Stimulated activated naive CD8-positive, alpha-beta T cell treated with anti-CD3 and anti-CD28 coated beads, Interleukin-15, Interleukin-2, amounts not matched to agents 100 U/mL and 50 U/mL, for 24 hours (primary cell): ENCODE measurements at places on chromosomes 6 and 20.

- DNase-seq: no peak
Observed at GRCh38 chr6:22250486-22250885, 46.4 kb downstream of the PRL start.

GRCh38 chr6:111925296-111925695 is 52.0 kb upstream of the FYN start:
- peak; percentile 11 for DNase-seq

- no peak for DNase-seq
Observed at GRCh38 chr6:50091641-50092040, 41.9 kb upstream of the DEFB112 start.

DNA sequence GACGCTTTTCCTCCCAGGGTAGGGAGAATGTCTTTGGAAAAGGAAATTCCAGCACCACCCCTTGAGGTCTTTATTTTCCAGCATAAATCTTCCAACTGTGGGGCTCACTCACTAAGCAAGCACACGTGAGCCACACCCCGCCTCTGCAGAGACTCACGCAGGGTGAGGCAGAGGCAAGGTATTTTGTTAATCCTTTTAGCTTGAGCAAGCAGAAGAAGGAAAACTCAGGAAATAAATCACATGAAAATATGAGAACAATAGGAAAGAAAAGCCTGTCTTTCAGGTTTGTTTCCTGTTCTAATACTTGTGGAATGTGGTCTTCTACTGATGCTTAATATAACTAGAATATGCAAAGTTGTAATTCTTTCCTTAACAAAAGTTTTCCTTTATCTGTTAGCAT is 4.1 kb upstream of the PHACTR2 start:
- no peak for DNase-seq

GRCh38 chr6:142183351-142183750 is 36.3 kb downstream of the VTA1 start:
- DNase-seq: no peak

DNA sequence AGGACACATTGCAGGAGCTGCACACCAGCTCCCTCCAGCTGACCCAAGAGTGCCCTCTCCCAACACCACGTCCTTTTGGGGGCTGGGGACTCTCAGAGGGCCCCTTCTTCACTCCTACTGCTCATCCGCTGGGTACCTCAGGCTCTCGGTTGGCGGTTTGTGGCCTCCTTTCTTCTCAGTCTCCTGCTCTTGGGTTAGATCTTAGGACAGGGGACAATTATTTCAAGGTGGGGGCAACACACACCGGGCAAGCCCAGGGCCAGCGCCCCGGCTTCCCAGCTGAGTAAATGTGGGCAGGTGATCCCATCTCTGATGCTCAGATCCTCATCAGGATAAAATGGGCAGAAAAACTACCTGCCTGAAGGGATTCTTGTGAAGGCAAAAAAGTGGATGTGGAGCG is 1.1 kb downstream of the TCF15 start:
- no peak for DNase-seq

DNA sequence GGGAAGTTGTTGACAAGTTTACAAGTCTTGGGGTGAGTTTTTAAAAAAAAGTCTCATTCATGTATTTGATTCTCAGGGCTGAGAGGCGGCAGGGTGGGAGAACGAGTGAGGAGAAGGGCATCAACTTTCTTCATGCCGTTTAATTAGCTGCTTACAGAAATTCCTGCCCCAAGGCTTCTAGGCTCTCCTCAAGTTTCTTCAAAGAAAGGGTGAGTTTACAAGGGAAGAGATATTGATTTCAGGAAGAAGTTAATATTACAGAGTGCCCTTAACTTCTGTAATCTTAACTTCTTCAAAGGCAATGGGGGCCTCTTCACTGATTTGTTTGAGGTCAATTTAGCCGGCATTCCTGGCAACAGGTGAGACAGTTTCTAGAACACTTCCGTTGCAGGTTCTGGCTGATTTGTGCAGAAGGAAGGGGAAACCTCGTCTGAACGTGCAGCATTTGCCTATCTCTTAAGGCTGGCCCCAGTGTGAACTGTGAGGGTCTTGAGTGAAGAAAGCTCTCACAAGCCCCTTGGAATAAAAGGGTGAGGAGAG is 3.4 kb upstream of the COL12A1 start:
- no peak for DNase-seq

GRCh38 chr6:130730600-130730999 is 96.6 kb upstream of the SMLR1 start:
- DNase-seq: no peak

DNA sequence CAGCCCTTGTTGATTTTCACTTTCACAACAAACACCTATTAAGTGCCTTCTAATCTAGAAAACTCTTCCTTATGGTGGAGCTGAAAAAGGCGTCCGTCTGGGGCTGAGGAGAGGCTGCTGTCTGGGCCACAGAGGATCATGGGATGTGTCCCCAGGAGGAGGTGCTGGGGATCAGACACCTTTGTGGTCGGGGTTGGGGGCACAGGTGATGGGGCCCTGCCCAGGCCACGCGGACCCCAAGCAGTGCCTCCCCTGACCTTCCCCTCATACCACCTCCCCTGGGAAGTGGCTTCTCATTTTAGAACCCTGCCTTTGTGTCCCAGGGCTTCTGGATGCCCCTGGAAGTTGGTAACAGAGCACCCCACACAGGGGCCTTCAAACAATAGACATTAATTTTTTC is 41.1 kb downstream of the SUN5 start:
- DNase-seq: no peak

GRCh38 chr20:4635781-4636180 is 85.9 kb upstream of the PRND start:
- DNase-seq: no peak

DNA sequence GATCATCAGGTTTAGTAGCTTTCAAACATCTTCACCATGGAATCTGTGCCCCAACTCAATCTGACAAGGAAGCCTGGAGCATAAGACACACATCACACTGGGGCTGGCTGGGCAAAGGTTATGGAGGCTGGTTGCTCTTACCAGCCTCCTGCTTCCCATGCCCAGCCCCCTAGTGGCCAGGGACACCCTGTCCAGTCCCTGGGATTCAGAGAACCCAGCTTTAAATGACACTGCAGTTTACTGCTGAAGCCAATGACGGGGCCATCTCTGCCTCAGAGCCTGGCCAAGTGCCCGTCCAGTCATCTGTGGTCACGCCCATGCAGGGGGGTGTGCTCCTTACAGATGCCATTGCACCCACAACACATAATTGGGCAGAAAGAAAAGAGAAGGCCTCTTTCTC is 272.9 kb downstream of the SMOC2 start:
- DNase-seq: no peak

DNA sequence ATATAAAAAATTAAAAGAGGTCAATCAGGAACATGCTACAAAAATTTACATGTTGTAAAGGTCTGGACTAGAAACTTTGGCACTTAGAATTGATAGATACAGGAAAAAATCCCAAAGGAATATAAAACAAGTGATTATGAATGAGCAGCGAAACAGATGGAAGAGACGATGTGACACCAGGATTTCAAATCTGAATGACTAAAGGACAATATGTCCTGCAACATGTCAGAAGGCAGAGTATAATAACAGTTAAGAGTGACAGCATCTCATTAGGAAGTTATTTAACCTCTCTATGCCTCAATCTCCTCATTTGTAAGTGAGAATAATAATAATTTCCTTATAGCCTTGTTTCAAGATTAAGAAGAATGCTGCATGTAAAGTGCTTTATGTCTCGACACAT is 50.3 kb downstream of the FRK start:
- DNase-seq: no peak

- DNase-seq: no peak
Observed at GRCh38 chr6:15404685-15404980, 158.8 kb downstream of the JARID2 start.

DNA sequence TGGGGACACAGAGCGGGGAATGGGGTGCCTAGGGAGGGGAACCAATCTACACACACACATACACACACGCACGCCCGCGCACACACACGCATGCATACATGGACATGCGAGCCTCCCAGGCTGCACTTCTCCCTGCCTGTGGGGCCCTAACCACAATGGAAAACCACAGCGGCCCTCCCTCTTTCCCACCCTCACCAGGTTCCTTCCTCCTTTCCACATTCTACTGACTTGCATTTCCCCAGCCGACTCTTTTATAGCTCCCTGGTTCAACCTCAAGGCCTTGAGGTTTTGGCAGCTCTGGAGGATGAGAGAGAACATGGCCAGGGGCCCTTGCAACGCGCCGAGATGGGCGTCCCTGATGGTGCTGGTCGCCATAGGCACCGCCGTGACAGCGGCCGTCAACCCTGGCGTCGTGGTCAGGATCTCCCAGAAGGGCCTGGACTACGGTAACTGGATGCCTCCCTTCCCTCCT is at the start of gene BPI:
Gene BPI, plus strand, starts transcription at position 249 of the 472 bp plus-strand sequence. Its CDS starts 68 bp downstream, at position 317.
- peak; percentile 16 for DNase-seq

GRCh38 chr6:52263709-52264540 is 19.6 kb upstream of the IL17F start:
- peak; percentile 68 for DNase-seq

DNA sequence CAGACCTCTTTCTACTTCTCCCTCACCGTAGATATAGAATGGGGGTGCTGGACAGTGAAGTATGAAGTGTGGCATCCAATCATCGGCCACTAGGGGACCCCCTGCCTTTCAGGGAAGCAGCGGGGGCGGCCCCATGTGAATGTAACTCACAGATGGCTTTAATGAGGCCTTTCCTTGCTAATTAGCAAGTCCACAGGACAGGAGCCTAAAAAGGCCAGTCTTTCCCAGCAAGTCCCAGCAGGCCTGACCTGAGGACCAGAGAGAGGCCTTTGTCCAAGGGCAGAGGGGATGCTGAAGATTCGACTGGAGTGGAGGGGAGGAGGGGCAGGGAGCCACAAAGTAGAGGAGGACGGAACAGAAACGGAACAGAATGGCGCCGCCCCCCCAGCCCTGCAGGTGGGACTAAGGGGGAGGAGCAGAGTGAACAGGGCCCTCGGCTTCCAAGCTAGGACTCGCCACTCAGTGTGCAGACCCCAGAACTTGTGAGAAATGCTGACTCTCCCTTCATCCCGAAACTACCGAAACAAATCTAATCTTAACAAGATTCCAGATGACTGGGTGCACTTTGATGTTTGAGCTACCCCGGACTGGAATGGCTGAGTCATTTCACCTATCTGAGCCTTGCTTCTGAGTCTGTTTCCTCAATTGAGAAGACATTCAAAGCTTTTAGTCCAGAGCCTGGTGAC is 5.8 kb downstream of the C6orf132 start:
- DNase-seq: peak; percentile 62

- no peak for DNase-seq
Observed at GRCh38 chr20:48642105-48642880, 185.5 kb downstream of the PREX1 start.

DNA sequence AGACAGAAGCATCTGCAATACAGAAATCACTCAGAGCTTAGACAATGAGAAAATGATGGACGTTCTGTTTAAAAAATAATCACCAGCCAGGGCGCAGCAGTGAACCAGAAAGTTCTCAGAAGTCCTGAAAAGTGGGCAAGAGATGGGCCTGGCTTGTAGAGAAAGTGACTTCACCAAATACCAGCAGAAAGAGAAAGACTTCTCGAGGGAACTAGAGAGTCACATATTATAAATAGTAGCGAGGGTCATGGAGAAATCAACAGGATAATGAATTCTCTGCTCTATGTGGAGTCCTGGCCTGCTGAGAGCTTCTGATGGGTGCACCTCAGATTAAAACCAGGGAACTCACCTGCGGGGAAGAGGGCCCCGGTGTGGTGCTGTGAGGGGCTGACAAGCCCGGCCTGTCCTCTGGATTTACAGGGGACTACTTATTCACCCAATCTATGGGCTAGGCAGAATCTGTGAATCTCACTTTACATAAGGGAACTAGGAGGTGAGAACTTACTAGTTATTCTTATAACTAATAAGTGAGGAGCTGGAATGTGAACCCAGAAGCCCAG is 5.6 kb upstream of the RAMACL start:
- no peak for DNase-seq

DNA sequence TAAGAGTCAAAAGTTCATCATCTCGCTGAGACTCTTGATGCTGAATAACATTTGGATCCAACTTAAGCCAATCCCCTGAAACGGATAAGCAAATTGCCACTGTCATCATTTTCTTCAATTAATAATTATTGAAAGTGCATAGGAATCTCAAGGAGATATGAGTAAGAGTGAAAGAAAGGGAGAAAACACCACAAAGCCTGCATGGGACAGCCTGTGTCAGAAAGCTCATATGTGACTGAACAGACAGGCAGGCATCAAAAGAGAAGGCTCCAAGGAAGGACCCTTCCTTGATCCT is 13.3 kb downstream of the ATXN1 start:
- no peak for DNase-seq

DNA sequence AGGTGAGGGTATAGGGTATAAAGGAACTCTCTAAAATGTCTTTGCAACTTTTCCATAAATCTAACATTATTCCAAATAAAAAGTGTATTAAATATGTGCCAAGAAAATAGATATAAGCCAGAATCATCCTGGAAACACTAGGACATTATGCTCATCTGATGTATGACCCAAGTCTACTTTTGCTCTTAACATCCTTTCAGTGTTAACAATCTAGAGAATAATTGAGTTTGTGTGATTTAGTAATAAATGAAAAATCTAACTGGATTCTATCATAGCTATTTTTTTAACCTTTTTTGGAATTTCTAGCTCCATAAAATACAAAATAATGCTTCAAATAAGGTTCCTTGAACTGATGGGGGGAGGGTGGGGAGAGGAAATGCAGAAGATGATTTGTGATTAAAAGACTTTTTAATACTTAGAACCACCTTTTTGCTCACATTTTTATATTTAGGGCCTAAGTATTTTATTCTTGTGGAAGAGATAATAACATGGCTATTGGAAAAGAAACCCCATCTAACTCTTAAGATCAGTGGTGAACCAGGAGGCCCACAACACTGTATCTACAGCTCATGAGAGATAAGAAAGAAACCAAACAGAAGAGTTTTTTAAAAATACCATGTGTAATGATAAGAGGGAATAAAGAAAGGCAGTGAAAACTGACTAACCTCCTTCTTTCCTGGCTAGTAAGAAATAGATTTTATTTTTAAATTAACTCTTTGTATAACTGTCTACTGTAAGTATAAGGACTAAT is 68.5 kb downstream of the PDSS2 start:
- no peak for DNase-seq

- DNase-seq: no peak
Observed at GRCh38 chr6:106572436-106572835, 56.9 kb downstream of the RTN4IP1 start.

DNA sequence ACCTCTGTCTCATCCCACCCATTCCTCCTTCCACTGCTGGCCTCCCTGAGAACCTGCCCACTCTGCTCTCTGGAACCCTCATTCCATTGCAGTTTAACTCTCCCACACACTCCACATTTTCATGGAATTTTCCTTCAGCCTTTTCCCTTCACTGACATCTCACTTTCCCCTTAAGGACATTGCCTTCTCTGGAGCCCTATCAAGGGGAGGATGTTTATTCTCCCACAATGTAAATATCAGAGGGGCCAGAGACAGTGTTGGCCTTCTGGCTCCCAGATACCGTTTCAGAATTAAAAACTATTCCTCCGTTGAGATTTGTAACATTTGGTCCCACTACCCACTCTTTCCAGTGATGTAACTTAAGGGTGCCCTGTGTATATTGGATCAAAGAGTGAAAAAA is 199.5 kb upstream of the KCNK16 start:
- DNase-seq: no peak
